Stimulated activated CD8-positive, alpha-beta memory T cell treated with anti-CD3 and anti-CD28 coated beads, Interleukin-15, amount 100 ng/mL, for 4 hours (primary cell): ENCODE measurements at places on chromosomes 5 and 9.

DNA sequence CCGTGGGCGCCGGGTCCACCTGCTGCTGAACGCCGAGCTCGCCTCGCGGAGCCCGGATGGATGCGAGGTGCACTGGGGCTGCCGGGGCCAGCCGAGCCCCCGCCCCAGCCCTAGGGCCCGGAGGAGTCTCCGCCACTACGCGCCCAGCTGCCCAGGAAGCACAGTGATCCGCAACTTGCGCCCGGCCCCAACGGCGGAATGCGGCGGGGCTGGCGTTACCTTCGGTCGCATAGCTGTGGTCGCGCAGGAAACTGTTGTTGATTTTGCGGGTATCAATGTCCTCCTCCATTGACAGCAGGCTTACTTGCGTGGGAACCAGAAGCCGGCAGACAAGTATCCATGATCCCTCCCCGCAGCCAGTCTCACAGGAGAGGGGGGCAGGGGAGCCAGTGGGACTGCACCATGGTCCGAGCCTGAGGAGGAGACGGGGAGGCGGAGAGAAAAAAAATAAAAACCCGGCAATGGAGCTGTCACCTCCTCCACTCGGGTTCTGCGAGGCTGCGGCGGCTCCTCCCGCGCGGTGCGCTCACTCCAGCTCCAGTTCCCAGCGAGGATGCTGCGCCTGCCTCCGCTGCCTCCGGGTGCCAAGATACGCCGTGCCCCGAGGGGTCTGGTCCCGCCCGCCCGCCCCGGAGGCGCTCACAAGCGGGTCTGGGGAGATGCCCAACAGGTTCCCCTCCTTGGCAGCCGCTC is 628 bp downstream of the PPP2R2B start:
- DNase-seq, result no peak

DNA sequence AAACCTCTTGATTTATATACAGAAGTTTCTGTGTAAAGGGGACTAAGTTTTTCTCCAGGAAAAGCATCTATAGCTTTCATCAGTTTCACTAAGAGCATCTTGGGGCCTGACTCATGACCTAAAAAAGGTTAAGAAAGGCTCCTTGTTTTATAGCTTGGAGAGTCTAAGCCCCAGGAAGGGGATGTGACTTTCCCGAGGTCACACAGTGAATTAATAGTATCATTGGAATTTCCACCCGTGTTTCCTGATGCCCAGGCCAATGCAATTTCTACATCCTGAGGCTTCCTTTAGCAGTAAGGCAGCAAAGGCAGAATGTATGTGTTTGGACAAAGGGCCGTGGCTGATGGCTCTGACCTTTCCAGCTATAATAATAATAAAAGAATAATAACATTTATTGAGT is 8.6 kb downstream of the MORN5 start:
- no peak for DNase-seq

- no peak for DNase-seq
Observed at GRCh38 chr9:83197591-83197990, 134.6 kb upstream of the RASEF start.

DNA sequence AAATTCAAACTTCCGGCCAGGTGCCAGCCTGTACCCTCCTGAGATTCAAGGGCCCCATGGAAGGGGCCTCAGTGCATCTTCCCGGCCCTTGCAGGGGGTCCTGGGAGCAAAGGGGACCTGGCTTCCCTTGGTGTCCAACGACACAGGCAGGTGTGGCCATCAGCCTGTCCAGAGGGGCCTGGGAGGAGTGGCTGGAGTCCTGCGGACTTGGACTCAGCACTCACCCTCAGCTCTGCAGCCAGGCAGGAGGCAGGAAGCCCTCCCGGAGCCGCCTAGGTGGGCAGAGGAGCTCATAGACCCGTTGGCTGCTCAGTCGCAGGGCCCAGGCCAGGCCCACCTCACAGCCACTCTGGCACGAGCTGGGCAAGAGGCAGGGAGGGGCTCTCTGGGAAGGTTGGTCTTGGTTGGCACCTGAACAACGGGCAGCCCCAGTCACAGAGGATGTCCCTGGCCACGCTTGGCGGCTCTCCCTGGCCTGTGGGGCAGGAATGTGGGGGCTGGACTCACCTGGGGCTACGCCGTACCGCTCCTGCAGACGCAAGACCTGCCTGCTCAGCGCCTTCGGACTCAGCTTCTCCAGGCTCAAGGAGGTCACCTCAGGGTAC is 53.8 kb upstream of the NRARP start:
- no peak for DNase-seq

DNA sequence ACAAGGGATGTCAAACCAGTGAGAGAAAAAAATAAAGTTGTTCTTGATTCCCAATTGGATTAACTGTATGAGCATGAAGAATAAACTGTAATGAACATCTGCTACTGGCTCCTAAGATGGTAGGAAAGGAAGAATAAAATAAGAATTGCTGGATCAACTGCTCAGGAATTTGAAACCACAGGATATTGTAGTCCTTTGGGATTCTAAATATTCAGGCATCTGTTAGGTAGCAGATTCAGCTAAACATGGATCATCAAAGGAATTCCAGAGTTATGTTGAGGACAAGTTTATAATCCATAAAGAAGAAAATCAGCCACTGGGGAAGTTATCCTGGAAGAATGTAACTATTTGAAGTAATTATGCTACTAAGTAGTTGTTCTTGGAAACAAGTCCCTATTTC is 65.8 kb downstream of the ISL1 start:
- DNase-seq, result no peak

- no peak for DNase-seq
Observed at GRCh38 chr5:38607930-38608564, 51.6 kb upstream of the LIFR start.
